Fibroblast of skin of back (primary cell): ENCODE measurements at places on chromosomes 3 and 15.

GRCh38 chr3:27533261-27533607, 49.0 kb upstream of the SLC4A7 start:
- peak; percentile 49 for DNase-seq

DNA sequence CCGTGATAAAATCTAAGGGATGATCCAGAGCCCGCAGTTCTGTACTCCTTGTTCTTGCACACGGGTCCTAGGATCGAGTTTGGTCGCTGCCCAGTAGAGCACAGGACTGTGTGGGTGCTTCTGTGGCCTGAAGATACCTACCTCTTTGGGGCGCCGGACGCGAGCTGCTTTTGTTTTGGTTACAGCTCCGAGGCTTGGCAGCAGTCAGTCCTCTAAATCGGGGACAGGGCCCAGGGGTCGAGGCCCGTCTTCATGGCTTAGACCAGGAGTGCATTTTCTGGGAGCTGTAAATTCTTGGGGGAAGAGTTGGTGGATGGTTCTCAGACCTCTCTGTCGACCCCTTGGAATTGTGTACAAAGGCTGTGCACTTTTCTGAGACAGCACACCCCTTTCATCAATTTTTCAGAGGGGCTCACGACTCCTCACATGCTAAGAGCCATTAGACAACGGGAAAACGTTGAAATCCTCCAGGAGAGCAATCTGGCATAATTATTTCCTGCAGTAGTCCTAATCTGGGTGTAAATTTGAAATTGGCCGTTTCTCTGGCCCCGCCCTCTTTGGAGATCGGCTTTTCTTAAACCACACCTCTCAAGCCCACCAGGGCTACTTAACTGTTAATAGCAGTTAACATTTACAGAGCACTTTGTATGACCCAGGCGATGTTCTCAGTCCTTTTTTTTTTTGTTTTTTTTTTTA, 928 bp downstream of the CEP97 start:
- peak; percentile 33 for DNase-seq

- peak; percentile 26 for DNase-seq
Observed at GRCh38 chr15:58357529-58358476, 74.0 kb upstream of the LIPC start.

GRCh38 chr15:35455201-35455600, 90.8 kb downstream of the DPH6 start:
- DNase-seq, result peak; percentile 47

GRCh38 chr15:49145651-49146609, 9.5 kb downstream of the COPS2 start:
- peak; percentile 67 for DNase-seq

DNA sequence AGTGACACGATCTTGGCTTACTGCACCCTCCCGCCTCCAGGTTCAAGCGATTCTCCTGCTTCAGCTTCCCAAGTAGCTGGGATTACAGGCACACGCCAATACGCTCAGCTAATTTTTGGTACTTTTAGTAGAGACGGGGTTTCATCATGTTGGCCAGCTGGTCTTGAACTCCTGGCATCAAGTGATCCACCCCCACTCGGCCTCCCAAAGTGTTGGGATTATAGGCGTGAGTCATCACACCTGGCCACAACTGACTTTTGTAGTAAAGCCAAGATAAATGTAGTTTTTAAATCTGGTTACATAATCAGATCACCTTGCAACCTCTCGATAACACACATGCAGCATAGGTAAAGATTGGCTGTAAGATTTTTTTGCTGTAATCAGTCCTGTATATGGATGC, 657.5 kb upstream of the DPPA4 start:
- DNase-seq, result no peak
